ENCODE measurements at places on chromosomes 6 and 20.
A peak's percentile ranks its signal among the peaks of the same experiment; 100 is the strongest.

GRCh38 chr6:7185561-7185960 lies 77.8 kb downstream of the RREB1 start:
- no peak for DNase-seq

DNA sequence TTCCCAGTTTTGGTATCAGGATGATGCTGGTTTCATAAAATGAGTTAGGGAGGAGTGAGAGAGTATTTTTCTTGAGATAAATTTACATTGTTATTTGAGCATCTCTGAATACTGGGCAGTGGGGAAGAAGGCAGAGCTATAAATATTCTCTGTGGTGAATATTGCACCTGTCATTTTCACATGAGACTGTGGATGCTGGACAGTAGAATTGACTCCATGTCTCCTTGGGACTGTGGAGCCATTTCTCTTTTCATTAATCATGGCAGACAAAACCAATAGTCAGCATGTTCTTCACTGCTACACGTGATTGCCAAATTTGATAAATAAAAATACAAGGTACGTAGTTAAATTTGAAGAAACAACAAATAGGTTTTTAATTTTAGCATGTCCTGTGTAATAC lies 81.2 kb upstream of the PHACTR1 start:
- no peak for DNase-seq

DNA sequence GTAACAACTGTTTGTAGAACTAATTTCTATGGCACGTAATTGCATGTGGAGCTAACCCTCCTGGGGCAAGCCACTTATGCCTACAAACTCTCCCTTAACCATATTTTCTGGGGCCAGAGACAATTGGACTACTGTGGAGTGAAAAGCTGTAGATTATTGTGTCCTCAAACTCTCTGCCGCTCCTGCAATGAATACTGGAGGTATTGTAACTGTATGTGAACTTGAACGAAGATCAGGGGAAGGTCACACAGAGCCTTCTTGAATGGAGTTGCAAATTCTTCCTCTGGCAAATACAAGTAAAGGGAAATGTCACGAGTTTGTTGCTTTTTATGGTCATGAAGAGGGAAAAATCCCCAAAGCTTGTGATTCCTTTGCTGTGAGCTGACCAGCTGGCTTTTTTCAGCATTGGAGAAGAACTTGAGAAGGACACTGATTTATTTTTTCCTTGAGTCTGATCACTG lies 18.2 kb downstream of the AKAP12 start:
- no peak for DNase-seq

- DNase-seq: no peak
These were observed 18.4 kb downstream of the SLC22A23 start for GRCh38 chr6:3438190-3439167.

GRCh38 chr6:37308069-37308815 lies 45.5 kb upstream of the RNF8 start:
- DNase-seq: no peak

DNA sequence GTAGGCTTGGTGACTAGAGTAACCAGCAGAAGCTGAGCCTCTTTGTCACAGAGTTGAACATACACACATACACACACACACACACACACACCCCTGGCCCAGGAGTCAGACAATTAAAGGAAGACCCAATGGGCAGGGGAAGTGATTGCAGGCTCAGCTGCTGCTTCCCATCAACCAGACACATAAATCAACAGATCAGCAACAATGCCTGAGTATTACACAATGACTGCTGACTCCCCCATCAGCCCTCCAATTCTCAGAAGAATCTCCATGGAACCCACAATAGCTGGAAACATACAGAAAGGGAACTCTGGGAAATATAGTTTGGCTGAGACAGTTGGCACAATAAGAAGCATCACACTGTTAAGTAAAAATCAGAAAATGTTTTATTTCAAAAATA lies 270.4 kb upstream of the PLCB4 start:
- DNase-seq: no peak

GRCh38 chr6:128492386-128492785 lies 28.0 kb downstream of the PTPRK start:
- DNase-seq: no peak

DNA sequence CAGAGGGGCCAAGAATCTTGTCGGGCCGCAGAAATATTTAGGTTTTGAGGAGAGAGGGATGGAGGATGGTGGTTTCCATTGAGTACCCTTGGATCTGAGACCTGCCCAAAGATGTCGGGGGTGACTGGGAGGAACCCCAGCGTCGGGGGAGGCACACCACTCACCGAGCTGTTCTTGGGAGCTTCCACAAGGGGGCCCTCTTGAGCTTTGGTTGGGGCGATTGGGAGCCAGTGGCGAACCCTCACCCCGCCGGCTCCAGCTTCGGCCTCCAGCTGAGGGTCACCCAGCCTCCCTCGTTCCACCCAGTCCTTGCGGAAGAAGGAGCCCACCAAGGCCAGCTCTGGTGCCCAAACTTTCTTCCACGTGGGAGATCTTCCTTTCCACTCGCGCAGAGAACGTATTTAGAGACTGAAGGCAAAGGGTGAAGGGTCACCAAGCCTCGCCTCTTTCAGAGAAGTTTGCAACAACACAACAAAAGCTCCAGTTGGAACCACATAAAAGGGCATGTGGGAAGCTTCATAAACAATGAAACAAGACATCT lies 33.6 kb downstream of the APCDD1L start:
- DNase-seq: peak; percentile 28

DNA sequence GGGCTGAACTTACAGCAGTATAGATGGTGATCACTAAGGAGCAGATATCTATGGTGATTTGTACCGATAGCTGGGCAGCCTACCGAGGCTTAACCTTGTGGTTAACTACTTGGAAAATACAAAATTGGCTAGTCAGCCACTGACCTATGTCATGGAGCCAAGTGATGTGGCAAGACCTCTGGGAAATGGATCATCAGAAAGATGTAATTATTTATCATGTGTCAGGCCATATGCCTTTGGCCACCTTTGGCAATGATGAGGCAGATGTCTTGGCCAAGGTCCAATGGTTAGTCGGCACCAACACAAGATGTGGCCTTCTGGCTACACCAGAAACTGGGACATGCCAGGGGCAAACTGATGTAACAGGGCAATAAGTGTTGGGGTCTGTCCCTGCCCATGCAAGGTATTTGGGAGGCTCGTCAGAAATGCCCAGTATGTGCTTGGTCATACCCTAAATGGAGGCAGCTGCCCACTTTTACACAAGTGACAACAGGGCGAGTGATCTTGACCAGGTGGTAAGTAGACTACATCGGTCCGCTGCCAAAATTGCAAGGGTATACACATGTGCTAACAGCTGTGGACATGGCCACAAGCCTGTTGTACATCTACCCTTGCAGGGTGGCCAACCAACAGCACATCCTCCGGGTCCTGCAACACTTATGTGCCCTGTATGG lies 30.1 kb downstream of the HDDC2 start:
- DNase-seq: no peak

- DNase-seq: peak; percentile 45
These were observed 11.8 kb downstream of the DCBLD1 start for GRCh38 chr6:117494283-117494682.
